ENCODE measurements at places on chromosomes 1 and 21. TPM values are rescaled to one million over a fixed set of nuclear protein-coding genes. Genes with fewer than 3 reads are reported as not detected.
A peak's percentile ranks its signal among the peaks of the same experiment; 100 is the strongest.

- DNase-seq, result no peak
Measured at GRCh38 chr1:214012418-214012817, 24.6 kb downstream of the PROX1 start.

GRCh38 chr1:165603810-165604209 is 27.2 kb upstream of the MGST3 start:
- no peak for DNase-seq

DNA sequence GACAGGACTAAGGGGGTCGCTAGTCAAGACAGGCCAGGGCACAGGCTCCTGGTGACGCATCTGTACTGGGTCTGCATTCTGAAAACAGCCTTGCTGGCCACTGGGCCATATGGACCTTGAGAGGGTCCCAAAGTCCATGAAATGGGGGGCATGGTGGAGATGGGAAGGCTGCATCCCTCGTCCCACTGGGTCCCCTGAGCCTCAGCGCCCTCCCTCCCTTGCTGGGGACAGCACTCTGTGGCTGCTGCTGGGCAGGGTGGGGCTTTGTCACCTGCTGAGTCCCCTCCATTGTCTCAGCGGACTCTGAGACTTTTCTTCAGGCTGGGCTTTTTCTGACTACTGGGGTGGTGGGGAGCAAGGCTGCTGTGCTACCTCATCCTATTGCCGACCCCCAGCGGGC is 205.2 kb downstream of the RHOU start:
- no peak for DNase-seq

Gene ZBTB8A
- polyA plus RNA-seq, result 8.4 TPM

DNA sequence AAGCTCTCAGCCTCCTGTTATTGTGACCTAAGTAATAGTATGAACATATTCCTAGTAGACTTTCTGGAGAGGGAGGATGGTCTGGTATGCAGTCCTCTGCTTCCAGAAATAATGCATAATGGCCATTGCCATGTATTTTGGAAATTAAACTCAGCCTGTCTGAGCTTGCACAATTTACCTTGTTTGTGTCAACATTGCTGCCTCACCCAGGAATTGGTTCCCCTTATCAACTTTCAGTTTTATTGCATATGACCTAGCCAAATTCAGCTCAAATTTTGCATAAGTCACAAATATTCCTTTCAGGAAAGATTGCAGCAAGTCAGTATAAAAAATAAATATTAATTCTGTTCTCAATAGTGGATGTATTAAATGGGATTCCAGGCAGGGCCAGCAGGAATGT is 101.9 kb upstream of the SLC5A9 start:
- DNase-seq, result no peak

DNA sequence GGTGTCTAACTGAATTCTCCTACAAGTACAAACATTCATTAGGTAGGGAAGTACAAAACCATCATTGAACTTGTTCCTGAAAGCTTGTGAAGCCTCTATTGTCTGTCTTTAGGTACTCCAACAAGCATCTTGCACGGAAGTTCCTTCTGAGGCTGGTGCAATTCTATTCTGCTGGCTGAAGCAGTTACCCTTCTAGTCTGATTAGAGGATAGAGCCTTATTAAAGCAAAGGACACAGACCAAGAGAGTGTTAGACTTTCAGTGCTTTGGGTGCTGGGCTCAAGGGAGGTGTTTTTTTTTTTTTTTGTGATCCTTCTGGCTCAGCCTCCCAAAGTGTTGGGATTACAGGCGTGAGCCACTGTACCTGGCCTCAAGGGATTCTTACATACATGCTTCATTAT is 43.8 kb downstream of the HHAT start:
- DNase-seq, result no peak

DNA sequence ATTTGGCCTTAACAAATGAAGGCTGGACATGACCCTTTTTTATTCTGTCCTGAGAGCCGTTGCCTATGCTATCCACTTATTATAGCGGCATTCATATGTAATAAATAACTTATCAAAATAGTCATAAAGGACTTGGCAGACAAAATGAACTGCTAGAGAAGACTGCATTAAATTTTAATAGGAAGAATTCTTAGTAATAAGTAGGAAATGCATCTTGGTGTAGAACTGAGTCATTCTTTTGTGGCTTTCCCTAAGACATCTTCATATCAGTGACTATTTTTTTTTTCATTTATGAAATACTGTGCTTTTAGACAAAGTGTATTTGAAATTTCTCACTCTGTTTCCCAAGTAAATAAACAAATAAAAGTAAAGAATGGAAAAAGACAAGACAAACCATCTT is 45.6 kb downstream of the PBX1 start:
- DNase-seq, result no peak

GRCh38 chr1:164524810-164525209 is 34.2 kb upstream of the PBX1 start:
- DNase-seq, result peak; percentile 23

Gene RGS16
- polyA plus RNA-seq, result 10.8 TPM

- DNase-seq, result no peak
Measured at GRCh38 chr1:235304549-235305451, 23.2 kb downstream of the ARID4B start.

Gene DNAI4
- polyA plus RNA-seq, result 2.6 TPM

DNA sequence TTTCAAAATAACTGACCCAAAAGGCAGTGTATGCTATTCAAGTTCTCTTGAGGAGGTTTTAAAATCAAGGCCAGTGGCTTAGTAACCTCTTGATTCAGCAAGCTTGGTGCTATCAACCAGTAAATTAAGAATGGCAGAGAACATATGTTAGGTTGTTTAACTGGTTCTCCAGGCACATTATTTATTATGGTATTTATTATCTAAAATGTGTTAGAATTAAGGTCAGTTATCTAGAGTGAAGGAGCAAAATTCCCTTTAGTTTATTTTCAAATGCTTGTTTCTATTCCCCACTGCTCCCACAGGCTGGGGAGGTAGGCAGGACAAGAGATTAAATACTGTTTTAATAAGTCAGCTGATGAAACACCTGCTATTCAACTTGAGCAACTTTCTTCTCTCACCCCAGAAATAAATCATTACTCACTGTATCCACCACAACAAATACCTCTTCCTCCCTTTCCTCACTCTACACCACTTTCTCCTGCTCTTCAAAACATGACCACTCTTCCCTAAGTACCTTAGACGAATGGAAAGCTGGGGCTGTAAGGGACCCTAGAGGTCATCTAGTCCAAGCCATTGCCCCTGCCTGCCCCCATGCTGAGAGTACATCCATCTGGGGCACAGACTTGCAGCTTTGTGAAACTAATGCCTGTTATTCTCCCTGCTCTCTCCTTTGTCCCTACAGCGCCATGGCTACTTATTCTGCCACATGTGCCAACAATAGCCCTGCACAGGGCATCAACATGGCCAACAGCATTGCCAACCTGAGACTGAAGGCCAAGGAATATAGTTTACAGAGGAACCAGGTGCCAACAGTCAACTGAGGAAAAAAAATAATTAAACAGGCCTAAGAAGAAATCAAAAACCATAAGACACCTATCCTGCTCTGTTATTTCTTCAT is 71.7 kb downstream of the PRRX1 start:
- DNase-seq, result no peak

- DNase-seq, result no peak
Measured at GRCh38 chr1:67274623-67275325, 32.9 kb upstream of the IL12RB2 start.

- no peak for DNase-seq
Measured at GRCh38 chr1:46370214-46370633, 23.9 kb upstream of the FAAH start.

DNA sequence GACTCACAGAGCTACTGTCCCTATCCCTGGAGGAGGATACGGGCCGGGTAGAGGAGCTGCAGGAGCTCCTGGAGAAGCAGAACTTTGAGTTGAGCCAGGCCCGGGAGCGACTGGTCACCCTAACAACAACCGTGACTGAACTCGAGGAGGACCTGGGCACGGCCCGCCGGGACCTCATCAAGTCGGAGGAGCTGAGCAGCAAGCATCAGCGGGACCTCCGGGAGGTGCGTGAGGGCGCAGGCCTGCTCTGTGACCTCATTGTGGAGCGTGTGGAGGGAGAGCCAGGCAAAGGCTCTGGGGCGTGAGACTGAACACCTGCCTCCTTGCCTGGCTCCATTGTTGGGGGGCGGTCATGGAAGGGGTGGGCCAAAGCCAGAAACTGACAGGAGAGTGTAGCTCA is 19.0 kb downstream of the PPFIA4 start:
- no peak for DNase-seq

GRCh38 chr1:115666206-115666605 is 24.4 kb downstream of the VANGL1 start:
- DNase-seq, result no peak

Data from muscle of back (tissue), 13 donors.